ENCODE measurements at places on chromosomes 1 and 21.
A peak's percentile ranks its signal among the peaks of the same experiment; 100 is the strongest.

- no peak for DNase-seq
These were observed 17.1 kb upstream of the XPR1 start for GRCh38 chr1:180614730-180615129.

DNA sequence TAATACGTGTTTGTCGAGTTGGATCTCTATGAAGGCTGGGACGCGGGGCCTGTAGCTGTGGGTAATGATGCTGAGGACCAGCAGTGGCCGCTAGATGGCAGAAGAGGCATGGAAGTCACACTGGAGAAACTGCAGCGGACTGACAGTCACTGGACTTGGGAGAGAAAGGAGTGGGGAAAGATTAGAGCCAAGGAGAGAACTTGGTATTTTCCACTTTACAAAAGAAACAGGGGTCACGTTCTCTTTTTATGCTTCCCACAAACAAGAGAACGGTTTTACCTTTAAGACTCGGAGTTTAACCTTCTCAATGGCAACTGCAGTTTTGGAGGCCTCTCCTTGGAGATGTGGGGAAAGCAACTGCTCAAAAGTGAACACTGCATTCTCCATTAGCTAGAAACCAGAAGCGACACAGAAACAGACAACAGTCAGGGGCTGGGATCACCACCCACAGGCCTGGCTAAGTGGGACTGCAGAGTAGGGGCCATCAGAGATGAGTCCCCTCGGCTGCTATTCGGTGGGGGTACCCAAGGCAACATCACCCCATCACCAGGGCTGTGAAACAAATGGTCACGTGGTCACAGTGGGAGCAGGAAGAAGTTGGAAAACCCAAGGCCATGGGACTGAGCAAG is 51.1 kb upstream of the EDEM3 start:
- DNase-seq, result peak; percentile 83

DNA sequence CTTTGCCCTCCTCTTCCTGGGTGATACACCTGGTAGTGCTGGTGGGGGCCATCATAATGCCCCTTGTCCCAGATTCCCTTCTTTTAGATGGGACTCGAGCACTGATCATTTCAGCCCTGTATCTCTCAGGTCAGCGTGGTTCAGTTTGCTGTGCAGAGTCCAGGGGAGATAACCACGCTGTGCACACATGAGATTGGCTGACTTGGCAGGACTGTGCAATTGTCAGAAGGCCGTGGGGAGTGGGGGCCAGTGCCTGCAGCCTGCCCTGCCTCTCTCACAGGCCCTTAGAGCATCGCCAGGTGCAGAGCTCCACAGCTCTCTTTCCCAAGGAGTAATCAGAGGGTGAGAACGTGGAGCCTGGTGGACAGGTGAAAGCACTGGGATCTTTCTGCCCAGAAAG is 15.2 kb downstream of the EPHX1 start:
- DNase-seq, result no peak

DNA sequence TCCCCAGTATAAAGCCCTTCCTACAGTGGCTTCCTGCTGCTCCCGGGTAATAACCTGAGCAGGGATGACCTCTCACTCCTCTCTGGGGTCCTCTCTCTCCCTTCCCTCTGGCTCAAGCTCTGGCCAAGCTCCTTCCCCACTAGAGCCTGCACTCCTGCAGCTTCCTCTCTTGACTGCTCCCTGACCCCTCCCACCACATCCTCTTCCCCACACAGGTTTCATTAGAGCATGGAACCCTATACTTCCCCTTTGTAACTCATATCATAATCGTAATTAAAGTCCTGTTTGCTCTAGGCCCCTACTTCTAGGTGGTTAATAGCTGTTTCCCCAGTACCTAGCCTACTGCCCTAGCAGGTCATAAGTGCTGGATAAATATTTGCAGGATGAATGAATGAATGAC is 146.2 kb downstream of the C1orf21 start:
- DNase-seq, result no peak

DNA sequence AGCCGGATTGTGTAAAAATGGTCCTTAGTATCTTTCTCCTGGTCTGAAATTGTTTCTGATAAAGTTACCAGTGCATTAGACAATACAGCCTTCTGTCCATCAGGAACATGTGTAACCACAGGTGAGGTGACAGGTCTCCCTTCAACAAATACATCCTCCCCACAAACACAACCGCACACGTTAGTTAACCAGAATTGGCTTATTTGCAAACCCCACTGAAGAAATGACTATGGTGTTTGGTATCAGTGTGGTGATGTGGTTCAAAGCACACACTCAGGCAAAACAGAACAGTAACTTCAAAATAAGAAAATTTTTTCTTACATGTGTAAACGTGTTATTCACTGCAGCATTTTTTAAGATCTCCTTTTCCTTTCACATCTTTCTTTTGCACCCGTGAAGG is 517.2 kb upstream of the NR5A2 start:
- no peak for DNase-seq

GRCh38 chr1:41950820-41951219 is 32.1 kb upstream of the HIVEP3 start:
- DNase-seq, result no peak

DNA sequence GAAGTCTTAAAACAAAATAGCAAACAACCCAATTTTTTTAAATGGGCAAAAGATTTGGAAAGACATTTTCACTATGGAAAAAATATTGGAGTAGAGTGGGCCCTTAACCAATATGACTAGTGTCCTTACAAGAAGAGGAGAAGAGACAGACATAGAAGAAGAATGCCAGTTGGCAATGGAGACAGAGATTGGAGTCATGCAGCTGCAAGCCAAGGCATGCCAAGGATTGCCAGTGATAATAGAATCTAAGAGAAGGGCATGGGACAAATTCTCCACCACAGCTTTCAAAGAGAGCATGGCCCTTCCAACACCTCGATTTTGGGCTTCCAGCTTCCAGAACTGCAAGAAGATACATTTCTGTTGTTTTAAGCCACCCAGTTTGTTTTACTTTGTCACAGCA is 92.7 kb downstream of the RGS2 start:
- no peak for DNase-seq

Measured in H9 (cell line).